ENCODE measurements at places on chromosomes 7 and 10.
A peak's percentile ranks its signal among the peaks of the same experiment; 100 is the strongest.

DNA sequence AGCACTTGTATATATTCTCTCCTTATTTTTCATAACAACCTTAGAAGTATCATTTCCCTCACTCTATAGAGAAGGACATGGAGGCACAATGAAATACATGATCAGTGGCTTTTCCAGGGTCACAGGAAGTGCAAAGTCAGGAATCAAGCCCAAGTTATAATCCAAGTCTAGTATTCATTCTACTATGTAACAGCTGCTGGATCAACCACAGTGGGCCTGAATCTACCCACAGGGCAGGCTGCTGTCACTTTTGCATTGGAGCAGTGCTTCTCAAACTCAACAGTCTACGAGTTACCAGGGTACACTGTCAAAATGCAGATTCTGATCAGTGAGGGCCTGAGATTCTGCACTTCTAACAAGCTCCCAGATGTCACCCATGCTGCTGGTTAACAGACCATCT, 18.3 kb downstream of the ZDHHC16 start:
- no peak for DNase-seq

DNA sequence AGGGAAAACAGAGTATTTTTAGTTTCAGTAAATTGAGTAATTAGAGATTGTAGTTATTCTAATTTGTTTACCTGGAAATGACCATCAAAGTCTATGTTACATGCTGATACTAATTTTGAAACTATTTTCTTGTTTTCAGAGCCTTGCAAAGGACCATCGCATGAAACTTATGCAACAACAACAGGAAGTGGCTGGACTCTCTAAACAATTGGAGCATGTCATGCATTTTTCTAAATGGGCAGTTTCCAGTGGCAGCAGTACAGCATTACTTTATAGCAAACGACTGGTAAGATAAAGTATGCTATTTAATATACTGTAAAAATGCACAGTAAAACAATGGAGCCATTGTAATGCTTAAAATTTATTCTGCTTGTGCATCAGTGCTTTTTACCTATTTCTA, 78.5 kb downstream of the TRIM24 start:
- peak; percentile 77 for DNase-seq

DNA sequence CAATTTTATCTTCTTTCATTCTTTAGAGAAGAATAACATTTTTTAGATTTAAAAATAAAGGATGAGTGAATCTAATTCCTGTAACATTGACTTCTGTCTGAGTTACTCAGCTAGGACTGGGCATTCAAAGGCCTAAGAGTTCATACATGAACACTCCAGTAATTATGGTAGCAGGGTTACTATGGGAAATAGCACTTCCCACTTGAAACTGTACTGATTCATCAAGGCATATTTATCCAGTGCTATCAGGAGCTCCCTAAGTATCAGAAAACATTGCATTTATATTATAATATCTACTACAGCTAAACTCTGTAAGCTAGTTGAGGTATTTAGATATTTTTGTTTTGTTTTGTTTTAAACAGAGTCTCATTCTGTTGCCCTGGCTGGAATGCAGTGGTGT, 41.8 kb downstream of the NDUFB2 start:
- no peak for DNase-seq

- DNase-seq: no peak
Observed at GRCh38 chr7:107824858-107825257, 21.8 kb upstream of the SLC26A3 start.

GRCh38 chr10:75565286-75566251, 134.1 kb downstream of the LRMDA start:
- no peak for DNase-seq

GRCh38 chr10:33483816-33484190, 149.3 kb upstream of the NRP1 start:
- DNase-seq: no peak

- no peak for DNase-seq
Observed at GRCh38 chr7:129807863-129808262, 144.9 kb downstream of the UBE2H start.

- no peak for DNase-seq
Observed at GRCh38 chr7:25754751-25755150, 397.2 kb upstream of the NFE2L3 start.

DNA sequence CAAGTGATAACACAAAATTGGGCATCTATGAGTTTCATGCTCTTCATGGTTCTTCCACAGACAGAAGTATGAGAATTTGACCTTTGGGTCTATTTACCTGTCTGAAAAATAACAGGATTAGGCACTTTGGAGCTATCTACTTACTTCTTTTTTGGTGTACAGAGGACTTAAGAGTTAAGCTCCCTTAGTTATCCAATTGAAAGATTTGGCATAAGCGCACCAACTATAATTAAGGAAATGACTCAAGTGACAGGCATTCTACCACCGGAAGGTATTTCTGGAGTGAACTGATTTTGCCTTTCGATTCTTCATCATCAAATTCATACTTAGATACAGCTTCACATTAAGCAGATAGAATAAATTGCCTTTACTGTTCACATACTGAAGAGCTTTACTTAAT, 43.9 kb downstream of the IFIT5 start:
- no peak for DNase-seq

GRCh38 chr7:42236266-42236975, 588 bp downstream of the GLI3 start:
- no peak for DNase-seq

DNA sequence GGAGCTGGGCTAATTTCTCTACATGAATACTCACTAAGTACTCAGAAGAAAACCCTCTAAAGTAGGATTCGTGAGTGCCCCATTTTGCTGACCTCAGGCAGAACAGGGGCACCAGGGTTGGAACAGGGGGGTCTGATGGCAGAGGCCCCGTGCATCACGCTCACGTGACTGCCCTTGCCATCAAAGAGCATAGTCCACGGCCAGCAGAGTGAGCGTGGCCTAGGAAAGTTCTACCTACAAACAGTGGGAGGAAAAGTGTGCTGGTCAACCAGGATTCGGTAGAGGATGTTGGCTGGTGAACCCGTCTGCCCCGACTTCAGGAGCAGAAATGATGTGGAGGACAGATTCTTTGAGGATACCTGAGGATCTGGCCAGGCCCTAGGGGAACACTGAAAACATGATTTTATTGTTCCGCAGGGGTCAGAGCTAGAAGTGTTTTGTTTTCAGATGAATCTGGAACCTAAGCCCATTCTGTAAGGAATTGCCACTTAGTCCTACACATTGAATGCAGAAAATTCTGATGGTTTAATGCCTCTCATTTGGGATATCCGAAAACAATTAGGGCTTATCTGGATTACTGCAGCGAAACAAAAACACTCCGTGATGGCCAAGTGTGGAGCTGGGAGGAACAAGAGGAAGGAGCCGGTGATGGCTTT, 138.8 kb upstream of the SHH start:
- no peak for DNase-seq

- no peak for DNase-seq
Observed at GRCh38 chr7:114691605-114692004, 230.3 kb upstream of the MDFIC start.

DNA sequence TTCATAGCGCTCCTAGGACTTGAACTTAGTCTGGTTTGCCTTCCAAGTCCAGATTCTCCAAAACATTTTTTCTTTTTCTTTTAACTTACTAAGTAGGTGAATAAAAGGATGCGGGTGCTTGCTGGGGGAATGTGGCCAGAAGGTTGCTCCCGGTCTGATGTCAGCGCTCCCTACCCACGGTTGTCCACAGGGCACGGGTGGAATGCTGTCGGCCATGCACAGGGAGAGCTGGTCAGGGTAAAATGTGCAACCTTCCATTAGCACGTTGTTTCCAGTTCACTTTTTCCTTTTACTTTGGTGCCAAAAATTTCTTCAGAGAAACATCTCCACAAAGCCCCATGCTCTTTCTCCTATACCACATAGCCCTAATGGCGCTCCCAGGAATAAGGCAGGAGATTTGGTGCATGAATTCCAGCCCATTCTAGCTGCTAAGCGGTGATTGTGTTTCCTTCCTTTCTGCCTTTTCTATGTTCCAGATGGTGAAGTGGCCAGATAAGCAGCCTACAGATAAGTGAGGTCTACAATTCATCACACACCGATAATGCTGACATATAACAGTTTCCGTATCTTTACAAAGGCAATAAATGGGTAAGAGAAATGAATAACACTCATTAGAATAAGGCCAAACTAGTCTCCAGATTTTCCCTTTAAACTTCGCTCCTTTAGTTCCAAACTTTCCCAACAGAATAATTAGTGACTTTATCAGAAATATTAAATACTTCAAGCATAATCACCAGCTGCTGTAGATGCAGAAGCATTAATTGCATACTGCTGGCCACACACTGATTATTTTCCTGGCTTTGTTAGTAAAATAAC, 138.3 kb upstream of the FGFR2 start:
- no peak for DNase-seq

- DNase-seq: no peak
Observed at GRCh38 chr10:3432081-3432825, 259.7 kb upstream of the PITRM1 start.

GRCh38 chr10:75208181-75208580, 2.4 kb upstream of the VDAC2 start:
- no peak for DNase-seq

DNA sequence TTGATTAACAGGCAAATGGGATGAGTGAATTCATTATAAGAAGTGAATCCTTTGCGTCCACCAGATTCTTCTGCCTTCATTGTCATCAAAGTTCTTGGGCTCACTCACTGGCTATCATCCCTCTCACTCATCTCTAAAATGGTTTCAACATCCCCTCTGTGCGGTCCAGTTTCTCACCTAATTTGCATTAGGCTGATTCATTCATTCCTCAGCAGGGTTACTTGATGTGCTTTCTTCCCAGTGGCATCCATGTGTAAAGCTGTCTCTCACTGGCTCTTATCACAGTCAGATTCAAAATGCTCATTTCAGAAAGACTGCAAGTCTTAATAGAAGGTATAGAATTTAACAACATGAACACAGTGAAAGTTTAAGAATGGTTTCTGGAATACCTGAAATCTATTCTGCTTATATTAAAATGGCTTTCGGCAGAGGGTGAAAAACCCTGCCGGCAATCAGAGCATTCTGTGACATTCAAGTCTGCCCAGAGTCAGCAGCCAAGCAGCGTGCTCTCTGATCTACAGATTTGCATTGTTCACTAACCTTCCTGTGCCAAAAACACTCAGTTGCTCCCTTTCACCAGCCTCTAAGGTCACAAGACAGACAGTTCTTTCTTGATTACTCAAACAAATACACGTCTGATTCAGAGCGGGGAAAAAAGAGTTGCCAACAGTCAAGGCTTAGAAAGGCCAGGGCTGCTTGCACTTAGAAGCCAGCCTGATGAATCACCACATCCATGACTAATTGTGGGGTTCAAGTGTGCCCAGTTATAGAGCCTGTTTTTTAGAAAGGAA, 106.7 kb downstream of the TES start:
- peak; percentile 96 for DNase-seq

- DNase-seq: no peak
Observed at GRCh38 chr7:94250124-94250523, 144.6 kb upstream of the COL1A2 start.

GRCh38 chr10:35448687-35449662, 112.7 kb downstream of the CCNY start:
- DNase-seq: no peak

DNA sequence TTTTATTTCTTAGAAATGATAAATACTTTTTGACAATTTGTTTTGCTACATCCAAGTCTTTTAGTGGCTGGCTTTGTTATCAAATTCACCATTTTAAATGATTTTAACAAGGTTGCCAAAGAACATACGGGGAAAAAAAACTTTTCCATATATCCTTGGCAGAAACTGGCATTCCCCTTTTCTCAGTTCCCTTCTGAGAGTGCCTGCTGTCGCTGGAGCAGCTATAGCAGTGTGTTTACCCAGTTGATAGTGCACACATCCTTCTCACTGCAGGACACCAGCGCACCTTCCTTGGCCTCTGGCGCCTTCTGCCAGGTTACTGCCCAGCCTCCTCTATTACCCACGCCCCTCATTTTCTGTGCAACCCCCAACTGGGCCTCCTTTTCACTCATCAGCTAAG, 94.1 kb downstream of the ALOX5 start:
- DNase-seq: no peak

DNA sequence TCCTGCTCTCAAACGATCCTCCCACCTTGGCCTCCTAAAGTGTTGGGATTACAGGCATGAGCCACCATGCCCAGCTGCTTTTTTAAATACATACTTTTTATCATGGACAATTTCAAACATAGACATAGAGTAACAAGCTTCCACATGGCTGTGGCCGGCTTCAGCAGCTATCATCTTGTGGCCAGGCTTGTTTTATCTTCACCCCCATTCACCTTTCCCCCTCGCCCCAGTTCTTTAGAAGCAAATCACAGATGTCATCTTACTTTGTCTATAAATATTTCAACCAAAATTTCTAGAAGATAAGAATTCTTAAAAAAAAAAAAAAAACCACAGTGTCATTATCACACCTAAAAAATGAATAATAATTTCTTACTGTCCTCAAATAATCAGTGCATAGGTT, 5.9 kb downstream of the FOXK1 start:
- no peak for DNase-seq

GRCh38 chr7:131107337-131108211, 220.1 kb upstream of the MKLN1 start:
- DNase-seq: peak; percentile 92

DNA sequence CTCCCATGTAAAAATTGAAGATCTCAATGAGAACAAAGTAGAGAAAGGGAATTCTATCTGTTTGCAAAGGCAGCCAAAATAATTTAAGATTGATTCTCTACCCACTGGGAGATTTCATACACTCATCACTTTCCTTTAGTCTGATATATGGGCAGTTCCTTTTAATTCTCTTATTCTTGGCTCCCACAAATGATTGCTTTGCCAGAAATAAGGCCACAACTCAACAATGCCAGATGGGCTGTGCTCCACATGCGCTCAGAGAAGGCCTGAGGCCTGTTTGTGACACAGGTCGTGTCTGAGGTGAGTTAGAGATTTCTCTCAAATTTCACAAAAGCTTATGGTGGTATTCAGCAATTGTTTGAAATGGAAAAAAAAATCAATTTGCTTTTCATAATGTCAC, 501.9 kb upstream of the SEMA3D start:
- no peak for DNase-seq

DNA sequence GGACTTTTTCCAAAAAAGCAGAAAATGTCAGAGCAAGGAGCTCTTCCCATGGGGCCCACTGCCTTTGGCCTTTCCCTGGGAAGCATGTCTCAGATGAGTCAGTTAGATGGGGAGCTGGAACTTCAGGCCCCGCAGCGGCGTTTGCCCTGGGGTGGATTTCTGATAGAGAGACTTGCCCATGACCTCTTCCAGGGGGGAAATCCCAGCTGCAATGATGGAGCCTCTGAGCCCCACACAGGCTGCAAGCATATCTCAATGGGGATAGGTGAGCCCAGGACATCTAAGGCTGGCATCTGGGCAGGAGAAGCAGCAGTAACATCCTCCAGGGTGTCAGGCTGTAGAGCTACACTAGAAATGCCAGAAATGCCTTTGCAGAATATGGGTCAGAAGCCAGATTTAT, 269.2 kb upstream of the TCERG1L start:
- no peak for DNase-seq

- peak; percentile 50 for DNase-seq
Observed at GRCh38 chr7:129670656-129671055, 59.1 kb downstream of the NRF1 start.

GRCh38 chr10:110372656-110373055, 67.9 kb upstream of the SMNDC1 start:
- peak; percentile 10 for DNase-seq

All from COLO829 (cell line).